ENCODE measurements at places on chromosomes 1 and 21.

DNA sequence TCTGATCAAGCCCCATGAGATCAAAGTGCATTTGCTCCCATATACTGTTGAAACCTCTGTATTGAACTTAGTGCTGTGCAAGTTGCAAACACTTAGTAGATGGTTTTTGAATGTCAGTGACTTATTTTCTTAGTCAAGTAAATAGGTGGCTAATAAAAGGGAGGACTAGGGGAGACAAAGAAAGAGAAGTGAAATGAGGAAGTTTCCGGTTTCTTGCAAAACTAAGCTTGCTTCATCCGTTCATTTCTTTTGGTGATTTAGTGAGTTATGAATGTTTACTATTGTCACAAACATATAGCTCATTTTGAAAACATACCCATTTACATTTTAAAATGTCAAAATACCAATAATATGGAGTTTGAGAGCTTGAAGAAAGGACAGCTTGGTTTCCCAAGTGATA, 23.0 kb downstream of the ADAMTS5 start:
- no peak for DNase-seq

- DNase-seq: no peak
Observed at GRCh38 chr21:29641635-29642550, 297.9 kb downstream of the GRIK1 start.

- DNase-seq: no peak
Observed at GRCh38 chr21:45248893-45249381, 38.8 kb downstream of the POFUT2 start.

DNA sequence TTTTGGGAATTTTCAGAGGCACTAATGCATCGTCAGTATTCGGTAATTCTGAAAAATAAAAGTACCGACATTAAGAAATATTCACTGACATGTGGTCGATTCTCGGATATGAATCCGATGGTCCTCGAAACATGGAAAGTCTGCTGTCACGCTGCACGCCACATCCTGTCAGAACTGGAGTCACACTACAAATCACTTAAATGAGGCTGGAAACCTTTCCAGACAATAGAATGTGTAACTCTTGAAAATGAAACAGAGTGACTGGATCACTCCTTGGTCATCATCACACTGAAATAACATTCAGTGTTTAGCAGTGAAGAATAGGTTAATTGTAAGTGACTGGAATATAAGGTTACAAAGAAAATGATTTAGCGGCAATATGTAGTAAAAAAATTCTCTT, 620.1 kb upstream of the ADAMTS5 start:
- no peak for DNase-seq

DNA sequence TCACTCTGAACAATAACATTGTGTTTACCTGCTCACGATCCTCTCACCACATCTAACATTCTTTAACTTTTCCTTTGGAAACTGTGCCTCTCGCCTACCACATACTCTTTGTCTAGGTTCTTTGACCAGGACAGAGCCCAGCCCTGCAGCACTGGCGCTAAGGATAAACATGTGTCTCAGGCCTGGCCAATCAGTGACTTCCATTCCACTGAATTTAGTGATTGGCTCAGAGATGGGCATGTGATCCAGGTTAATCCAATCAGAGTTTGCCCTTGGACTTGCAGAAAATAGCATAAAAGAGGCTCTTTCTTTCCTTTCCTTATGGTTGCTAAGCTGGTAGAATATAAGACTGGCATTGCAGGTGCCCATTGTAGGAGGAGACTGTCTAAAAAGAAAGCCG, 605.7 kb downstream of the MATN1 start:
- no peak for DNase-seq

GRCh38 chr1:78619803-78620579, at the start of gene IFI44L:
Gene IFI44L, plus strand, starts transcription at chr1:78620448. Its CDS starts 7,468 bp downstream, at chr1:78627916.
- DNase-seq: peak; percentile 31

DNA sequence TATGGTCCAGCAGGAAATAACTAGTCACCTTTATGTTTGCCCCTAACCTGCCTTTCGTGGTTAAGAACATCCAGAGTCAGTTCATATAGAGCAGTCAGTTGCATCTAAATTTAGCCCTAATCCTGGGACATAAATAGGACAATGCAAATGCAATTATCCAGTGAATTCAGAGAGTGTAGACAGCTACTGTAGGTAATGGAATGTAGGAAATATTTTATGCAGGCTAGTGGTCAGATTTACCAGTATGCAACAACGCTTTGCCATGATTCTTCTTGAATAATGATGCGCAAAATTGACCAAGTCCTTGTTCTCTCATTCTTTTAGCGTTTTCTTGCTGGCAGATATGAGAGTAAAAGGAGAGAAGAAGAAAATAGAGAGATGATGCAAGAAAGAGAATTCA, 165.4 kb downstream of the LMX1A start:
- DNase-seq: no peak

DNA sequence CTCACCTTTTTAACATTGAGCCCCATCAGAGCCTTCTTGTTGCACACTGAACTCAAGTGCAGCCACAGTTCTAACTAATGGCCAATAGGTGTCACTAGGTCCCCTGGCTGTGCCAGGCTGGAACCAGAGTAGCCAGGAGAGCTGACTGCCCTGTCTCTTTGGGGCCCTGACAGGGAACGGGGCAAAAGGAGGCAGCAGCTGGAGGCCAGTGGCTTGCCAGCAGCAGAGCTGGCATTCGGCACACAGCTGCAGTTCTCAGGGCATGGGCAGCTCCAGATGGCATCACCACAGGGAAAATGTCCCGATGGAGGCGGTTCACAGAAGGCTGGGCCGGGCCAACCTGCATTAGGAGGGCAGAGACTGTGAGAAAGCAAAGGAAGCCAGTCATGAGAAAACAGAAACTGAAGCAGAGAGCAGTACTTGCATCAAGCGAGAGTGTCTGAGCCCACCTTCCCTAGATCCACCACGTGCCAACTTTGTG, 188.6 kb downstream of the FCRL5 start:
- DNase-seq: no peak

DNA sequence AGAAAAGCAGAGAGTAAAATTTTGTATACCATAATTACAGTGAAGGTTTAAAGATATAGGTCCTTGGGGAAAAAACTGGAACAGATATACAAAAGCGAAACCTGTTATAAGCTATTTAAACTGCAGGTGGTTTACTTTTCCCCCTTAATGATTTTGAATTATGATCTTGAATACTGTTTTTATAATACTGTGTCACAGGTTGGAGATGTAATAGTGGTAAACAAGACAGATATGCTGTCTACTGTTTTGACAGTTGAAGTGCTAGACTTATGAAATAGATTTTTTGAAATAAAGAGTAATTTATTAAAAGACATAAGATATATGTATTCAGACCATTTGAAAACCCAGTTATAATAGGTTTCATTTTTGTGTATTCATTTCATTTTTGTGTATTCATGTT, 129.4 kb downstream of the CD247 start:
- no peak for DNase-seq
